ENCODE measurements at places on chromosomes 2 and 18.

GRCh38 chr2:88053296-88053695 is 2.3 kb downstream of the KRCC1 start:
- H3K27me3 ChIP-seq = no peaks in the 10 kb centered on the region
- peak; percentile 58 for DNase-seq
- H3K27ac ChIP-seq = peak overlapping the region; percentile 98

DNA sequence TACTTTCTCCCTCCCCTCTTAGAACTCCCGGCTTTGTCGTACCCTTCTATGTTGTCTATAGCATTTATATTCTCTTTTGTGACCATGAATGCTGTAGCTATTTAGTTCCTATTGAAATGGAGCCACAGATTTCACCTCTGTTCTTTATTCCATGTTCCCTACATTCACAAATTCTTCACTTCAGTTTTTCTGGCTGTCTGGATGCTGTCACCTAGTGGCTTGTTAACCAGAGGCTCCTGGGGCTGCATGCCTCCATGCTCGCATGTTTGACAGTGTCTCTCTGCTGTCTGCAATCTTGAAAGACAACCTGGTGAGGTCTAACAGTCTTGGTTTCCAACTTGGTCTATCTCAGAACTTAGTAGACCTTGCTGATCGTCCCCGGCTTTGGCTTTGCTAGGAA is 48.2 kb downstream of the CFAP221 start:
- no peaks in the 10 kb centered on the region for H3K36me3 ChIP-seq
- H3K4me1 ChIP-seq = no peaks in the 10 kb centered on the region
- DNase-seq = no peak

DNA sequence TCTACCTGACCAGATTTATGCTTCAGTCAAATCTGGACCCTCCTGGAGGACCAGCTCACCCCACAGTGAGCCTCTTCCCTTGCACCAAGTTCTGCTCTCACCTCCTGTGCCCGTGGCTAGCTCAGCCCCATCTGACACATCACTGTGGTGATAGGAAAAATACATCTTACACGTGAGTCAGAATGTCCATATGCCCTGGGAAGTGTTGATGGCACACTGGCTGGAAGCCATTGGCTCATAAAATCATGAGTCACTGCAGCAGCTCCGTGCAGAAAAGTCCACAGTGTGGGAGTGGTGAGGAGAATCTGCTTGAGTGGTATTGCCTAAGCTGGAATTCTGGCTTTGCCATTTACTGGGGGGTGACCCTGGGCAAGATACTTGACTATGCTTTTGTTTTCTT is 42.6 kb upstream of the RAPGEF4 start:
- no peaks in the 10 kb centered on the region for H3K36me3 ChIP-seq
- no peaks in the 10 kb centered on the region for H3K27me3 ChIP-seq
- DNase-seq = peak; percentile 79
- H3K27ac ChIP-seq = peak overlapping the region; percentile 37
- H3K4me1 ChIP-seq = no peaks in the 10 kb centered on the region

- no peak for DNase-seq
- H3K36me3 ChIP-seq = no peaks in the 10 kb centered on the region
- no peaks in the 10 kb centered on the region for H3K27me3 ChIP-seq
- no peaks in the 10 kb centered on the region for H3K4me1 ChIP-seq
- no peak overlapping the region for H3K4me3 ChIP-seq
- H3K27ac ChIP-seq = no peak overlapping the region
These were observed 79.3 kb upstream of the RNU4ATAC start for GRCh38 chr2:121451398-121451797.

DNA sequence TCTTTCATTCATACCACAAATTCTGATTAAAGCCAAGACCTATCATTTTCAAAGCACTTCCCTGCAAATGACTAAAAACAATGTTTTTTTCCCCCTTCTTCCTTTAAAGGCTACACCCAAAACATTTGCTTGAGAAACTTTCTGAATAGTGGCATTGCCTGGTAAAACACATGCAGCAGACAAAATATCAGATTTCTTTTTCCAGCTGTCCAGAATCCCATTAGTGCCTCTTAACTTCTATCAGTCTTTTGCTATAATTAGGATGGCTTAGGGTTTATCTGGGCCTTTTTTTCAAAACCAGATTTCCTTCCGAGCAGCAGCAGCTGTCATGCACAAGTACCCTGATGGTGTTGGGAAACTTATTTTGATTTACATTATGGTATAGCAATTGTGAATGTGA is 50.6 kb downstream of the ALPK2 start:
- H3K4me3 ChIP-seq = no peak overlapping the region
- DNase-seq = no peak
- H3K27me3 ChIP-seq = no peaks in the 10 kb centered on the region
- no peak overlapping the region for H3K27ac ChIP-seq
- no peaks in the 10 kb centered on the region for H3K36me3 ChIP-seq
- no peaks in the 10 kb centered on the region for H3K4me1 ChIP-seq

- no peaks in the 10 kb centered on the region for H3K27me3 ChIP-seq
- no peaks in the 10 kb centered on the region for H3K36me3 ChIP-seq
- H3K4me1 ChIP-seq = peaks cover 21% of the 10 kb centered on the region
- no peak overlapping the region for H3K27ac ChIP-seq
These were observed 137.6 kb downstream of the HDAC4 start for GRCh38 chr2:239263231-239263630.

DNA sequence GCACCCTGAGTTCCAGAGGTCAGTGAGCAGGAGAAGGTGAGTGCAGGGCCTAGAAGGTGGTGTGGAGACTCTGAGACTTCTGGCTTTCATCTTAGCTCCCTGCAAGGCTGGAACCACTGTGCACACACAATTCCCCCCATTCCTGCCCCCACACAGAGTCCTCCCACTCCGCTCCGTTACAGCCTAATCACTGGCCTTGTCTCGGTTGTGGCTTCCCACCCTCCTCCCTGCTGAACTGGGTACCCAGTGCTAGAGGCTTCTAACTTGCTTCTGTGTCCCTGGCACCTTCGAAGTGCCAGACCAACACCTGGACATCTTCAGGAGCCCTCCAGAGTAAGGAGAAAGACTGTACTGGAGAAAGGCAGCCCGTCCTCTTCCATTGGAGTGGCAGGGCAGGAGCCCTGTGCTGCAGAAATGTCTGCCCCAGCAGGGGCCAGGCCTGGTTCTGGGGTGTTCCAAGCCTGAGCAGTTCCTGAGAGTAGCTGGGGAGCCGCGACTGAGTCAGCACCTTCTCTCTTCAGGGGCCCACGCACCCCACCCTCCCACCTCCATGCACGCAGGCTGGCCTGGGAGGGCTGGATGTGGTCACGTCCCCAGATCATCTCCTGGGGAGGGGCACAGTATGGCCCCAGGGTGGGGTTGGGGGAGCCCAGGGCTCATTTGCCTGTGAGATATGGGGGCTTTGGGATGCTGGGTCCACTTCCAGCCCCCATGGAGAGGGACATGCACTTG is 23.4 kb downstream of the CROCC2 start:
- no peaks in the 10 kb centered on the region for H3K36me3 ChIP-seq
- H3K27me3 ChIP-seq = no peaks in the 10 kb centered on the region
- no peak overlapping the region for H3K27ac ChIP-seq
- no peak overlapping the region for H3K4me3 ChIP-seq
- H3K4me1 ChIP-seq = no peaks in the 10 kb centered on the region

DNA sequence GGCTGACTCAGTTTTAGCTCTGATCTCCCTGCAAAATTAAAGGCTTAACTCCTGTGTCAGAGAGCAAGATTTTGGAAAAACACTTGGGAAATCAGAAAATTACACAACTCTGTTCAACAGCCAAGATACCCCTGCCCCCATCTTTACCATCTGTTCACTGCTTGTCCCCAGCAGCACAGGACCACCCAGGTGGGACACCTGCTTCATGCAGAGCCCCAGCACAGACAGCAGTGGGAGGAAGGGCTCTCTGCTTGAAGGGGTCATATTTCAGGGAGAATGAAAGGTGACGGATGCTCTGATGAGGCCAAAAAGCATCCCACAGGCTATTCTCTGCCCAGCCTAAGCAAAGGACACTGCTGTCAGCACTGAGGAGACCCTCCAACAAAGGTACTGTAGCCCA is 584.6 kb upstream of the KLHL29 start:
- H3K4me3 ChIP-seq = no peak overlapping the region
- no peak for DNase-seq
- no peak overlapping the region for H3K27ac ChIP-seq
- no peaks in the 10 kb centered on the region for H3K27me3 ChIP-seq

DNA sequence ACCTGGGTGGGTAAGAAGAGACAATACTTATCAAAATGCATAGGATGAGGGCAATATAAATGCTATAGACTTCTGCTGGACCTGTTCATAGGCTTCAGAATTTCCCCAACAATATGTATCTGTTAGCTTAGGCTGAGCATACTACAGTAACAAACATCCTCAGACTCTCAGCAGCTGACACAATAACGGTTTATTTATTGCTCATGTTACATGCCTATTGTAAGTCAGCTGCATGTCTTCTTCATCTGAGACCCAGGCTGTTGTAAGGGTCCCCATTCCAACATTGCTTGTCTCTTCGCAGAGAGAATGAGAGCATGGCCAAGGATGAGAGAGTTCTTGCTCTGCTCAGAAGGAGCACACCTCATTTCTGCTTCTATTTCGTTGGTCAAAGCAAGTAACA is 150.7 kb downstream of the TMEM200C start:
- H3K4me3 ChIP-seq = no peak overlapping the region
- no peak overlapping the region for H3K27ac ChIP-seq
- H3K4me1 ChIP-seq = no peaks in the 10 kb centered on the region
- H3K36me3 ChIP-seq = no peaks in the 10 kb centered on the region
- H3K27me3 ChIP-seq = no peaks in the 10 kb centered on the region

Measured in uterus (tissue), 4 donors.